ENCODE measurements at places on chromosomes 12 and 14.

GRCh38 chr14:65255029-65255545 is 152.8 kb upstream of the MAX start:
- DNase-seq: no peak

DNA sequence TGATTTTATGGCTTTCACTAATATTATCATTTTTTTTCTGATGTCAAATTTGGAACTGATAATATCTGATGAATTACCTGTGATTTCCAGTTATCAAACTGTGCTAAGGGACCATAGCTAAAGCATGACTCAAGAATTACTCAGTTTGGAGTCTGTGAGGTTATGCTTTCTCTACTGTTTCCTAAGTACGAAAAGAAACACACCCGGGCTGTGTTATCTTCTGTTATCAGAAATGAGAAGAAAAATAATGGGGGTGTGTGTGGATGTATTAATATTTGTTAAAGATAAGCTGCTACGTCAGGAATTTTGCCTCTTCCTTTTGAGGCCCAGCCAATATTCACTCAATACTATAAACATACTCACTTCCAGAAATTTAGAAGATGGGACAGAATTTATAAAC is 1401.9 kb upstream of the FLRT2 start:
- no peak for DNase-seq

GRCh38 chr12:14238221-14238792 is 127.2 kb upstream of the ATF7IP start:
- DNase-seq: no peak

GRCh38 chr14:98130691-98131090 is 1141.3 kb downstream of the BCL11B start:
- no peak for DNase-seq

DNA sequence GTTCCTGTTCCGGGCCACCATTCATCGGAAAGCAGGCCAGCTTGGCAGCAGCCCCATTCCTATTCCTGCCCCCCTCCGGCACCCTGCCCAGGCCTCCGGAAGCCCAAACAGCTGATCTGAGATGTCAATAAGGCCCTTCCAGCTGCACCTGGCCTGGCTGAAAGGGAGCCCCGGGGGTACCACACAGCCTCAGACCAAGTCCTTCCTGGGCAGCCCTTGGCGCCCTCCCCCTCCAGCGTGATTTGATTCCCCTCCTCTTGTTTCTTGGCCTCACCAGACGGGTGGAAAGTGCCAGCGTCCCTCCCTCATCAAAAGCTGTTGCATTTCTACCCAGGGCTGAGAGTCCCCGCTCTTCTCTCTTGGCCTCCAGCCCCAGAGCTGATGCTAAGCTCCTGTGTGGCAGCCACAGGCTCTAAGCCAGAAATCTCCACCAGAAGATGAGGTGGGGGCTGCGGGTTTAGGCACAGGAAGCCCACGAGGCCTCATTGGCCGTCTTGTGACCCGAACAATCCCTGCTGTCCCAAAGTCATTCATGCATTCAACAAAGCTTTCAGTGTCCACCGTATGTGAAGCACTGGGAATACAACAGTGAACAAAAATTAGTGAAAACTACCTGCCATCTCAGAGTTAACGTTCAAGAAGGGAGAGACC is 215.4 kb downstream of the SLC41A2 start:
- no peak for DNase-seq

- no peak for DNase-seq
Measured at GRCh38 chr14:67636361-67636919, 16.7 kb downstream of the ARG2 start.

GRCh38 chr14:34682787-34683321 is 31.5 kb downstream of the CFL2 start:
- DNase-seq: no peak

DNA sequence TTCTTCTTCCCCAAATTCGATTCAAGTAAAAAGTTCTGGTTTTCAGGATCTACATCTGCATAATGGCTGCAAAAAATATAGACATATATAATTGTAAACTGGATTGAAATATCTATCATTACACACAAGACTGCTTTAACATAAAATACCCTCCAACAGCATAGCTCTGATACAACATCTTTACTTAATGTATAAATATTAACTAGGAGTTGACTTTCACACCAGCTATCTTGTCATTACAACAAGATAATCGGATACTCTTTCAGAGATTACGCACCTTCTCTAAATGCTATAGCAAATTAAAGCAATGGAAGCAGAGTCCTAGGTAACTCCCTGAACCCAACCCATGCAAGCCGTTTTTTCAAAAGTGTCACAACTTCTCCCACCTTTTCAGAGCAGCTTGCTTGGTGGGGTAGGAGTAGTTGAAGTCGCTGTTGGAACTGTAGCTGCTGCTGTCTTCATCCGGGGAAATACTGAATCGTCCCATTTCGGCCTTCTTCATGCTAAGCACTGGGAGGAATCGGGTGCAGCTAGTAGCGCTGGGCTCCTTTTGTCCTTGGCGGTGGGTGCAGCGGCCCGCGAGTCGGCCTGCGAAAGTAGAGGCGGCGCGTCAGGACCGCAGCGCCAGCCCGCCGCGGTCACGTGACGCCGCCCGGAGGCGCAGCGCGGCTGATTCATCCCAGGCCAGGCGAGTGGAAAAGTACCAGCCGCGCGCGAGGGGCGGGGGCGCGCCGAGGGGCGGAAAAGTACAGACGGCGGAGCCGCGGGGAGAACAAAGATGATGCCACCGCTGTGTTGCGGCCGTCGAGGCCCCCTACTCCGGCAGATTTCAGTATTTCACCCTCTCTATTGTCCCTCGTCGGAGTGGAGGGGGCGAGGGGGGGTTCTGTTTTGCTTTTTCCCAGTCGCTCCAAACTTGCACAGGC is 1.5 kb downstream of the SLC38A2 start:
- peak; percentile 95 for DNase-seq

DNA sequence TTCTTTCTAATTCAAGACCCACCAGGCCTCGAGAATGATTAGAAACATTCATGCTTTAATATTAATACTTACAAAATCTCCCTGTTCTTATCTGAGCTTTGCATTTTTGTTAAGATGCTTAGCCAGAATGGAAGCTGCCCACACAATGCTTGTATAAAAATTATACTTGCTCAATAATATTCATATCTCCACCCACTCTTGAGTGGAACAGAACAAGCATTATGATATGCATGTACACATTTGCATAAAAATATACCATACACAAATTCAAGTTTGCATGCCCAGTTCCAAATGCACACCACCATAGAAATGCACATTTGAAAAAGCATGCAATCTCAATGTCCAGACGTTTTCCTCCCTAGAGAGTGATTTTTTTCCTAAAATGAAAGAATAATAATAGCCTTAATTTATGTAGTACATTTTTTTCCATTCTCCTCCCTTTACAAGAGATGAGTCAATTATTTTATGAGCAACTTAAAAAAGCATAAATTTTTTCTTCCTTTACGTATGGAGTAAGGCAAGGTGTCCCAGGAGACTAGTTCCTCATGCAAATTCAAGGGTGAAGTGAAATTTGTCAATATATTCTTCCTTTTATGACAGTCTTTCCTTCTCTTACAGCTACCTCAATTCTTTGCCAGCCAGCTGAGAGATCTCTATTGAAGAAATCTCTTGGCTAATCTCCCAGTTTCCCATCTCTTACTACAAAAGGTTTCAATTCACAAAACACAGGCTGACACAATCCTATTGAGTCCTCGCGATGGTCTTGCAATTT is 313.1 kb upstream of the GARIN6 start:
- DNase-seq: no peak

GRCh38 chr12:124829708-124830304 is 33.9 kb downstream of the SCARB1 start:
- DNase-seq: no peak

DNA sequence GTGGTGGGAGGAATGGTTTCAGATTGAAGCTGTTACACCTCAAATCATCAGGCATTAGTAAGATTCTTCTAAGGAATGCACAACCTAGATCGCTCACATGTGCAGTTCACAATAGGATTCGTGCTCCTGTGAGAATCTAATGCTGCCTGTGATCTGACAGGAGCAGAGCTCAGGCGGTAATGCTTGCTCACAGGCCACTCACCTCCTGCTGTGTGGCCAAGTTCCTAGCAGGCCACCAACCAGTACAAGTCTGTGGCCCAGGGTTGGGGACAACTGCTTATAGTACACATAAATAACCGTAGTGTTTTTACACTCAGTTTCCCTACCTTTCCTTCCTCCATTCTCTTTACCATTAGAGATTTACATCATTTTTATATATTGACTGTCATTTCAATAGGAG is 121.4 kb downstream of the SLCO1B3 start:
- DNase-seq: no peak

DNA sequence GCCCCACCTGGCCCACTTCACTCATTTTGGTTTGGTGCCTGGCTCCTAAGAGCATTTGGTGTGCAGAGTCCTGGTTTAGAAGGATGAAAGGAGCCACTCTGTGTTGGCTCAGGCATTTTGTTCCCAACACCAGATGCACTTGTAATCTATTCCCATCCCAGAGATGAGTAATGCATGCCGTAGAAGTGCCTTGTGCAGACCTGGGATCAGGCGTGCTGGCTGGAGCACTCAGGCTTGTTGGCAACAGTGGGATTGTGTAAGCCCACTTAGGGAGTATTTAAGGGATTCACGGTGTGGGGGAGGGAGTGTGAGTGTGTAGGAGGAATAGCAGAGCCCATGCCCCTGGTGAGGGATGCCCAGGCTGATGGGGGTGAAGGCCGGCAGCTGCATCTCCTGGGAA is 501.5 kb upstream of the TBX3 start:
- DNase-seq: no peak

DNA sequence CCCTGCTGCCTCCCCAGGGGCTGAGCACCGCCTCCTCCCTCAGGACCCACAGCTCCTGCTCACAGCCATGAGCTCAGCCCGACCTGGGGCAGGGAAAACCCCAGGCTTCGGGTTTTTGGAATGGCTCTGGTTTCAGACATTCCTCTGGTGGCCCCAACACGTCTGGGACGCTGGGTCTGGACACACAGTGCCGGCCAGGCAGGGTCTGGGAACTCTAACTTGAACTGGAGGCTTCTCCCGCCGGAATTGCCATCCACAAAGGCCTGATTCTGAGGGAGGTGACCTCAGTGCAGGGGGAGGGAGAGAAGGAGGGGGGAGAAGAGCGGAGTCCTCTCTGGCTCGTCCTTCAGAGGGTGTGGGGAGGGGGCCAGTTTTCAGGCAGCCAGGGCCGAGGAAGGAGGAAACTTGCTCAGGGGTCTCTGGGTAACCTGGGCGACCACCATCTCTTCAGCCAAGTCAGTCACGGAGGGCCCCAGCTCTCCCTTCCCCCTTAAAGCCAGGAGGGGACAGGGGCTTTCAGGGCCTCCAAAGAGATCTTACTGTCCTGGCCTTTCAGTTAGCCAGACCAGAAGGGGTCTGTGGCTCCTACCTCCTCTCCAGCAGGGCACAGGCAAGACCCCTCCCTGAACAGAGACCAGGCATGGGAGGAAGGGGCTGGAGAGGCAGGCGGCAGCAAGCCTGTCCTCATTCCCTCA is 19.4 kb downstream of the NCKAP5L start:
- DNase-seq: no peak

DNA sequence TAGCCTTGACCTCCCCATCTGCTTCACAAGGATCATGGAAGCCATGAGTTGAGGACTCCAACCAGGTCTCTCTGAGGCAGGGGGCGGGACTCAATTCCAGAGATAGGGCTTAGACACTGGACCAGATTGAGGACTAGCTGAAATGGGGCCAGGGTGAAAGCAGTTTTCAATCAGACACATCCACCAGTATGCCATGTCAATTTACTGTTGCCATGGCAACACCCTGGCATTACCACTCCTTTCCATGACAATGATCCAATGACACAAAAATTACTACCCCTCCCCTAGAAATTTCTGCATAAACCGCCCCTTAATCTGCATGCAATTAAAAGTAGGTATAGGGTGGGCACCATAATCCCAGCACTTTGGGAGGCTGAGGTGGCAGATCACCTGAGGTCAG is 18.6 kb upstream of the DCAF5 start:
- no peak for DNase-seq
